ENCODE measurements at places on chromosomes 16 and 17.
A peak's percentile ranks its signal among the peaks of the same experiment; 100 is the strongest.

- DNase-seq = no peak
Observed at GRCh38 chr17:78072961-78073360, 55.6 kb downstream of the TMC6 start.

- no peak for DNase-seq
Observed at GRCh38 chr17:77709594-77709993, 248.9 kb upstream of the TNRC6C start.

- DNase-seq = no peak
Observed at GRCh38 chr17:60750640-60751039, 73.0 kb downstream of the BCAS3 start.

- no peak for DNase-seq
Observed at GRCh38 chr17:34368196-34368945, 5.3 kb upstream of the CCL1 start.

DNA sequence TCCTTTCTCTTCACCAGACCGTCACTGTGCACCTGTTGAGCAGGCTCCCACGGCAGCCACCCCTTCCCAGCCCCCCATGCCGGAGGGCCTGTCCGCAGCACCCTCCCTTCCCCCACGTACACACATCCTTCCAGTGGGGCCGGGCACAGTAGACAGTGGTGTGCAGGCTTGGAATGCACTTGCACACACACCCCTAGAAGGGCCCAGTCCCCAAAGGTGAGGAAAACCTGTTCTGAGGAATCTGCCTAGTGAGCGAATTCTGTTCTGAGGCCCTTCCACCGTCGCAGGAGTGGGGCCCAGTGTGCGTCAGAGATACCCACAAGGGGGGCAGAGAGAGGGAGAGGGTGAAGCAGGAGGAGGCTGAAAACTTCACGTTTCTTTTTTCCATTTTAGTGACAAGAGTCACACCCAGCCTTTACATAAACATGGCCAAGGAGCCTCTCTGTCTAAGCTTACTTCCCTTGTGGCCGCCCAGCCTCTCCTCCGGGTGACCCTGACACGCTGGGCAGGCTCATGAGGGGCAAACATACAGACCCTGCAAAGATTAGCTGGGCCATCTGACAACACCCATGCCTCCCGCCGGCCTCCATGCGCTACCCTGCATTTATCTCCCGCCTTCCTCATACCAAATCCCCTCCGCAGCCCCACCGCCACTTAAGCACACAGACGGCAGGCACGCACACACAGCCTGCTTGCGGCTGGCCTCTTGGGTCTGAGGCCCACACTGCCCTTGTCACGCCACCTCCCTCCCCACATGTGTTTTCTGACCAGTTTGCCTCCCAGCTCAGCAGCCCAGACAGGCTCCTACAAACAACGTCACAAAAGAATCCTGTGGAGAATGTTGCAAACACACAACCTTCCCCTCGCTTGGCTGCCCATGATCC, 1.8 kb downstream of the ZBTB4 start:
- DNase-seq = peak; percentile 74

GRCh38 chr17:12853921-12854320, 64.6 kb downstream of the ARHGAP44 start:
- DNase-seq = no peak

DNA sequence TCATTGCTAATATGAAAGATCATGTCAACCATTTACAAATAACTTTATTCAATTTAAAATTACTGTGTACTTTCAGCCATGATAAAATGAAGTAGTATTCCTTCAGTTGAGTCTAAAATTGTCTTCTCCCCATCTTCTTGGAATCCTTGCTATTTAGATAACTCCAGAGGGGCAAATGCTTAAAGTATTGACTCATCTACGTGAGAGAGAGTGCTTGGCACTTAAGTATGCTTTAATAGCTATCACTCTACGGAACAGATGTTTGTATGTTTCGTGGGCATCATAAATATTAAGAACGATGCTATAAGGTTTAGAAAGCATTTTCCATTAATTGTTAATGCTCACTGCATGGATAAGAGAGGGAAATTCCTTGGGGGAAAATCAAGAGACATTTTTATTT, 69.3 kb upstream of the MED13 start:
- DNase-seq = peak; percentile 18

DNA sequence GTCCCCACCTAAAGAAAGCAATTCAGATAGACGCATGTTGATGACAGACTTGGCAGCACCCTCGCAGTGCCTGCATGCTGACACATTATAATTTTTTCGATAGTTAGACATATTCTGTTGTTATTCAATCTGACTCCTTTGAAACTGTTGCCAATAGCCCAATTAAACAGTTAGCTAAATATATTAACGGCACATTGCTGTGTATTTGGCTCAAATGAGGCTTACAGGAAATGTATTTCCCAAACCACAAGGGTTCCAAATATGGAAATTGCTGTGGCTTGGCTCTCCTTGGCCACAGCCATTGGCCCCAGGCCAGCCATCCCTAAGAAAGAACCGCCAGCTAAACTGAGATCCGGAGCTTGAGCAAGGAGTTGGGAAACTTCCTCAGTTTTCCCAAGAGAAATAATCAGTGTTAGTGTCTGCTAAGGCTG, 31.1 kb downstream of the C16orf82 start:
- peak; percentile 54 for DNase-seq

GRCh38 chr16:89407925-89408300, 82.4 kb downstream of the ANKRD11 start:
- no peak for DNase-seq

GRCh38 chr16:80914379-80915078, 92.2 kb downstream of the CMC2 start:
- no peak for DNase-seq

DNA sequence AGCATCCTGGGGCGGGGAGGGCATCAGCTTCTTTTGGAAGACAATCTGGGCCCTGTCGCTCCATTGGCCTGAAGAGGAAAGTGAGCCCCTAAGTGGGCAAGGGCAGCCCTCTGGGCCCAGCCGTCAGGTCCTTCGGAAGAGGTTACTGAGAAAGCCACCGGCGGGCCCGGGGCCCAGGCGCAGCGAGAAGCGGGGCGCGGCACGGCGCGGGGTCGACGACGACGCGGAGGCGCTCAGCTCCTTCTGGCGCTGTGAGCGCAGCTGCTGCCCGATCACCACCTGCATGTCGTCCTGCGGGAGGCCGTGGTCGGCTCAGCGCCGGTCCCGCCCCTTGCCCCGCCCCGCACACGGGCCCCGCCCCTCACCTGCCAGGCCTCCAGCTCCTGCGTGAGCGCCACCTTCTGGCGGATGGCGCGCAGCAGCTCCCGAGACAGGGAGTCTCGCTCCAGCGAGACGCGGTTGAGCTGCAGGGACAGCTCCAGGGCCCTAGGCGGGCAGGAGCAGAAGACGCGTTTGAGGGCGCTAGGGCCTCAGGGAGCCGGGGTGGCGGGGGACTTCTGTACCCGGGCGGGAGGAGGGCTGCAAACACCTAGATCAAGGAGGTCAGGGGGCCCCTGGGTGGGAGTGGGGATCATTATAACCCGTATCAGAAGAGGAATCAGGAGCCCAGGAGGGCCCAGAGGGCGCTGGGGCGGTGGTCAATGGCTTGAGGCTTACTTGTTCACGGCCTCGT, 4.3 kb downstream of the THOC6 start:
- peak; percentile 61 for DNase-seq

DNA sequence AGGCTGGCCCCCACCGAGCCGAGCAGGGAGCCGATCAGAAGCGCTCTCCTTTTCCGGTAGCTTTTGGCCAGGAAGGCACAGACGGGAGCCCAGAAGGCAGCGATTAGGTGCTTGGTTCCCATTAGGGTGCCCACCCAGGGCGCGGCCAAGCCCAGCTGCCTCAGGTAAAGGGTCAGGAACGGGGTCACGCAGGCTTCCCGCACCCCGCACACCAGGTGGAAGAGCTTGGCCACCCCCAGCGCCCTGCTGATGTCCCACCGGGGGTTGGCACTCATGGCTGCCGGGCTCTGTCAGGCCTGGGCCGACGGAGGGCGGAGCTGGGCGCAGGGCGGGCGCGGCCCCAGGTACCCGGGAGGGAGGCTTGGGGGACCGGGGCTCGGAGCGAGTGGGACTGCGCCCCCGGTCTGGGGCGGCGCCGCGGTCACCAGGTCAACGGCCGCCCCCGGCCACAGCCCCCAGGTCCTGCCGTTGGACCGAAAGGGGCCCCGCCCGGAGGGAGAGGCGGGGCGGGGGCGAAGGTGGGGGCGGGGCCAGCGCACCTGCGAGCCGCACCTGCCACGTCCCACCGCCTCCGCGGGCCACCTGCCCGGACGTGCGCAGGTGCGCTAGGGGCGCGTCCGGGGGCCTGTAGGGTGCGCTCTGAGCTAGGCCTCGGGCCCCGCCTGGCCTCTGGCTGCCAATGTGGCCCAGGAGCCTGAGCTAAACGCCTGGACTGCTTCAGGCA, at the start of gene MFSD6L:
Gene MFSD6L (minus strand): TSS at position 520 of the 724 bp plus-strand sequence. CDS start 245 bp downstream, at position 275.
- no peak for DNase-seq

GRCh38 chr17:28682655-28683054, 20.6 kb downstream of the SUPT6H start:
- DNase-seq = no peak

- DNase-seq = peak; percentile 61
Observed at GRCh38 chr16:17432901-17433576, 37.7 kb downstream of the XYLT1 start.

DNA sequence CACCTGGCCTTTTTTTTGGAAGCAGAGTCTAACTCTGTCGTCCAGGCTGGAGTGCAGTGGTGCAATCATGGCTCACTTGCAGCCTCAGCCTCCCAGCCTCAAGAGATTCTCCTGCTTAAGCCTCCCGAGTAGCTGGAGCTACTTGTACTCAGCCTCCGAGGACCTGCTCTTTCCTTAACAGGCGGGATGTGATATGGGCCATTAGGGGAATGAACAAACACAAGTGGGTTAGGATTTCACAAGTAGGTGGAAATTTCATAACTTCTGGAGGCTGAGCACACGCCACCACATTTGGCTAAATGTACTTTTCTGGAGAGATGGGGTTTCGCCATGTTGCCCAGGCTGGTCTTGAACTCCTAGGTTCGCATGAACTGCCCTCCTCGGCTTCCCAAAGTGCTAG, 4.1 kb downstream of the PAM16 start:
- DNase-seq = no peak

GRCh38 chr17:28485049-28485448, 11.6 kb downstream of the SLC13A2 start:
- DNase-seq = no peak

DNA sequence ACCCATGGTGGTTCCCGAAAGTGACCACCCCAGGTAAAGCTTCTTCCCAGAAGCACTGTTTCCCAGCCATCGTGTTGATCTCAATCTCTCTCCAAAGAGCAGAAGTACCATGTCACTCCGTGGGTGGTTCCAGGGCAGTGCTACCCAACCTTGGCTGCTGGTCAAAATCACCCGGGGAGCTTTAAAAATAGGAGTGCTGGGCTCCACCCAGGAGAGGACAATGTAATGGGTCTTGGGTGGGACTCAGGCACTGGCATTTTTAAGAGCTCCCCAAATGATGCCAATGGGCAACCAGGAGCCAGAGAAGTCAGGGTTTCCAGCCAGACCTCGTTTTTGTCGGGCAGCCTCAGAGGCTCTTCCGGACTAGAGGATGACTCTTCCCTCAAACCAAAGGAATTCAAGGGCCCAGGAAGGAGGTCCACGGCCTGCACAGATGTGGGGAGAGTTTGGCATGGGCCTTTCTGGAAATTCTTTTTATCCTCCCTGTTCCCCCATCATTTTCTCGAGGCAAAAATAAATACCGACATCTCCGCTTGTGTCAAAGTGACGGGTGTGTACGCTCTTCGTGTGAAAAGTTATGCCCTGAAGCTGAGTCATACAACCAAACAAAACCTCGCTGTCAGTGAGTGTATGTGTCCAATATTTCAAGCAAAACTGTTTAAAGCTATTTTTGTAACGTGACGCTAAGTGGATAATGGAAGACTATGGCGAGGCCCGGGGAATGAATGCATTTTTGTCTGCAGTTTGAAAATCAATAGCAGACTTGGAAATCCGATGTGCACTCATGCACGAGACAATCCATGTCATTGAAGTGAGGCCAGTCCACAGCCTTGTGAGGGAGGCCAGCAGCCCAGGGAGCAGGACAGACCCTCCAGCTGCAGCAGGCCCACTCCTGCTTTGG, 364.1 kb downstream of the FOXL1 start:
- DNase-seq = peak; percentile 94

GRCh38 chr16:79316004-79316458, 284.5 kb downstream of the MAF start:
- DNase-seq = no peak

DNA sequence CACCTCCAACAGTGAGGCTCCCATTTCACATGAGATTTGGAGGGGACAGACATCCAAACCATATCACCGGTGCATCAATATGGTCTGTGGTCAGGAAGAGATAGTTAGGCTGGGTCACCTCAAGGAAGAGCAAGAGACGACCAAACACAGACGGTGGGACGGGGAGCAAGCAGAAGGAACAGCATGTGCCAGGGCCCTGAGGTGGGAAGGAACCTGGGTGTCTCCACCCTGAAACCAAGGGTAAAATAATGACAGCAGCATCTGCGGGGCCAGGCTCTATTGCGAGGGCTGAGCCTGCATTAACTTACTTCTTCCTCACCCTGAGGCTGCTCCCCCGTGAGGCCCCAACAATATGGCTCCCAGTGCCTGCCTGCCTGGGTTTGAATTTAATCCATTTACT, 8.9 kb upstream of the PRSS21 start:
- no peak for DNase-seq

- no peak for DNase-seq
Observed at GRCh38 chr17:81120695-81121621, 44.3 kb upstream of the PVALEF start.

- DNase-seq = no peak
Observed at GRCh38 chr17:65515512-65515911, 45.9 kb downstream of the AXIN2 start.

GRCh38 chr17:42027961-42028790, 8.3 kb downstream of the NKIRAS2 start:
- DNase-seq = no peak

DNA sequence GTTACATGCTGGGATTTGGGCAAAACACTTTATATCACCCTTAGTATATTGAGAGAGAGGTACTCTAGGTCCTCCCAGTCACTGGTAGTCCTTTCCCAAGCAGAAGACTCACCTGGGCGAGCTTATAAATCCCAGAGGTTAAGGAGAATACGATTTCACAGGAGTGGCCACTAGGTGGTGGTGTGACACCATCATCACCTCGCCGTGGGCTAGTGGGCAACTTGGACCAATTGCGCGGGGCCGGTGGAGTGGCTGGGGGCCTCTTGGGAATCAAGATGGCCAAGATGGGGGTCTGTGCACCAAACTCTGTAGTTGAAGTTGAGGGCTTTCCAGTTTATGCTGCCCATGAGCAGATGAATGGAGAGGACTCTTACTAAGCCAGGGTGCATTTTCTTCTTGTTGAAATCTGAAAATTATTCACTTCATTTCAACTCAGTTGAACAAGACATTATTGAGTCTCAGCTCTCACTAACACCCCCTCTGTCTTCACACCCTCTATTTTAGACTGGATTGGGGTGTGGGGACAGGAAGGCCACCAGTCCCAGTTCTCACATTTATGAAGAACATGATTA, 38.2 kb upstream of the PIRT start:
- DNase-seq = peak; percentile 8

GRCh38 chr17:82603981-82604448, 44.2 kb downstream of the WDR45B start:
- no peak for DNase-seq
